ENCODE measurements at places on chromosomes 7 and 10. TPM values are rescaled to one million over a fixed set of nuclear protein-coding genes. Genes with fewer than 3 reads are reported as not detected.

DNA sequence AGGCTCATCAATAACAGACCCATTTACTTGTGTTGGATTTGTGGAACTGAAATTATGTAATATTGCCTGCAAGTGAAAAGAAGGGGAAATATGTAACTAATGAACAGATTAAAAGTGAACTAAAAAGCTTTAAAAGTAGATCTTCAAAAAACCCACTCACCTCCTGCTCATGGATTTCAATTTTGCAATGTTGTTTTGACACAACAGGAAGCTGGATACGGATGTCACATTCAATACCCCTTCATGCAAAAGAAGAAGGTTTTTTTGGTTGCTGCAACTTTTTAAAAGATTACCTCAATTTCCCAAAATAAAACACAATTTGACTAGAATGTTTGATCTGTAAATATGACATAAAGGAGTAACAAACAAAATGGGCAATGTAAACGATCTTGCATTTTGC, 3.3 kb downstream of the MKI67 start:
- no peaks in the 10 kb centered on the region for H3K27me3 ChIP-seq
- no peak for DNase-seq
- no peak overlapping the region for H3K27ac ChIP-seq
- H3K4me3 ChIP-seq, result peak overlapping the region; percentile 93
- peaks cover 47% of the 10 kb centered on the region for H3K4me1 ChIP-seq
- no peaks in the 10 kb centered on the region for H3K36me3 ChIP-seq

Gene HOXA2
- total RNA-seq, result not detected

DNA sequence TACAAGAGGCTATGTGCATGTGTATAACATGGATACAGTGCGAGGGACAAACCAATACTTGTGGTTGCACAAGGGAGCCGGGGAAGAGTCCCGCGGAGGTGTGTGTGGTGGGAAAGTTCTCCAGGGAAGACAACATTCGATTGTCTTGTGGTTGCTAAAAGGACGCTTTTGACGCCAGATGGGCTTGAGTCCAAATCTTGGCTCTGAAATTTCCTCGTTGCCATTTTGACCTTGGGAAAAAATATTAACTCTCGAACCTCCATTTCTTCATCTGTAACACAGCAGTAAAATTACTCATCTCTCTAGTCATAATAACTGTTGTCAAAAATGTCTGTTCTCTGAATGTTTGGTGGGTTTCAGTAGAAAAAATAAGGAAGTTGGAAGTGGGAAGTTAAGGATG, 16.5 kb downstream of the PLXDC2 start:
- no peaks in the 10 kb centered on the region for H3K36me3 ChIP-seq
- no peaks in the 10 kb centered on the region for H3K27me3 ChIP-seq
- H3K4me3 ChIP-seq, result no peak overlapping the region
- H3K4me1 ChIP-seq, result no peaks in the 10 kb centered on the region
- DNase-seq, result no peak

DNA sequence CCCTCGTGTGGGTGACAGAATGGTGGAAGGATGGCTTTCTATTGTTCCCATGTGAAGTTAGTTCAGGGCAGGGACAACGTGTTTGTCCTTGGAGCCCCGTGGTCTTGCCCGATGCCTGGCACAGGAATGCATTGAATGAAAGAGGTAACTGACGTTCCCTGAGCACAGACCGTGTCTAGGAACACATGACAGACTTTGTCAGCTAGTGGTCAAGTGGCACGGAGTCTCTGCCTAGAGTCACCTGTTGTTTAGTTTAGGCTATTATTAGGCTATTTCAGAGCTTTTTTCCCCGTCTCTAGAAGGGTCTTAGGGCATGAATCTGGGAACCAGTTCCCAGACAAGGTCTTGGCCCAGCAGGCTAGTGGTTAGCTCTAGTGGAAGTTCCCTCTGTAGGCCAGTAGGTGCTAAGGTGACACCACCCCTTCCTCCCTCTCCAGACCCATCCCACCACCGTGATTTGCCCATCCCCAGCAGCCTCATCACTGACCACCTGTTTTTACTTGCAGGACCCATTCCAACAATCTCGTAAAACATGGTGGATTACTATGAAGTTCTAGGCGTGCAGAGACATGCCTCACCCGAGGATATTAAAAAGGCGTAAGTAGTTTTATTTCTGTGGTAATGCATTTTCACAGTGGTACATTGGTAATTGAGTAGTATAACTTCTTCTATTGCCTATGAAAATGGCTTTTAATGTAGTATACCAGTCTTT, 21.4 kb downstream of the DNAJB6 start:
- H3K4me1 ChIP-seq, result peaks cover 38% of the 10 kb centered on the region
- peaks cover 57% of the 10 kb centered on the region for H3K36me3 ChIP-seq
- no peak overlapping the region for H3K27ac ChIP-seq
- peak overlapping the region; percentile 42 for H3K4me3 ChIP-seq
- H3K27me3 ChIP-seq, result no peaks in the 10 kb centered on the region

DNA sequence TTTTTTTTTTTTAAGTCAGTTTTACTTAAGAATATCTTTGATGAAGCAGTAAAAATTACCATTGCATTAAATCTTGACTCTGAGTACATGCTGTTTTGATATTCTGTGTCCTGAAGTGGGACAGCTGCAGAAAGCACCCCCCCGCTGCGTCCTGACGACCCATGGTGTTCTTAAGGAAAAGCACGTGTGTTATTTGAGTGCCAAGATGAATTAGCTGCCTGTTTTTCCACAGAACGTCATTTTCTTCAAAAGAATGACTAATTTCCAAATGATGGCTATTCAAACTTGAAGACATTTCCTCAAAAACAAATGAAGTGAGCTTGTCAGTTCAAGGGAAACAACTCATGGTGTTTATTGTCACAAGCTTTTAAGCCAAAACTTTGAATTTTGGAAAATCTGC, 45.9 kb downstream of the CREM start:
- no peak overlapping the region for H3K4me3 ChIP-seq
- H3K27ac ChIP-seq, result no peak overlapping the region
- H3K27me3 ChIP-seq, result no peaks in the 10 kb centered on the region
- H3K4me1 ChIP-seq, result no peaks in the 10 kb centered on the region

- DNase-seq, result no peak
- H3K36me3 ChIP-seq, result peaks cover 1% of the 10 kb centered on the region
- H3K27ac ChIP-seq, result peak overlapping the region; percentile 54
- H3K4me1 ChIP-seq, result peaks cover 36% of the 10 kb centered on the region
These were observed 76.0 kb downstream of the ATXN7L1 start for GRCh38 chr7:105800442-105800841.

DNA sequence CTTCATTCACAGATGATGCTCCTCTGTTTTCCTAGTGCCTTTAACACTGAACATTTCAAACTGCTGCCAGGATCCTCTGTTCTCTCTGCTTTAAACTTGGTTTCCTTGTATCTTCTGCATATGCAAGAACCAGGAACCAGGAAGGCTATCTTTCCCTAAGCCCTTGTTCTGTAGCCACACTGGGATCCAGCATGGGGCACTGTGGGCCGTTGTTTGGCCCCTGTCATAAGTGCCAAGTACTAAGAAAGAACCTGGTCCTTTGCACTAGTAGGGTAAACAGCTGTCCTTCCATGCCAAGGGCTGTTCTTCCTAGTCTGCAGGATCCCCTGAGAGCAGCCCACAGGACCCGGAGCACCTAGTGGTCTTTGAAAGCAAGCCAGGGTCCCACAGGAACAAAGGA, 49.0 kb upstream of the TRIM8 start:
- H3K4me3 ChIP-seq, result no peak overlapping the region
- peaks cover 46% of the 10 kb centered on the region for H3K36me3 ChIP-seq
- H3K27me3 ChIP-seq, result no peaks in the 10 kb centered on the region
- no peak for DNase-seq
- H3K27ac ChIP-seq, result no peak overlapping the region

DNA sequence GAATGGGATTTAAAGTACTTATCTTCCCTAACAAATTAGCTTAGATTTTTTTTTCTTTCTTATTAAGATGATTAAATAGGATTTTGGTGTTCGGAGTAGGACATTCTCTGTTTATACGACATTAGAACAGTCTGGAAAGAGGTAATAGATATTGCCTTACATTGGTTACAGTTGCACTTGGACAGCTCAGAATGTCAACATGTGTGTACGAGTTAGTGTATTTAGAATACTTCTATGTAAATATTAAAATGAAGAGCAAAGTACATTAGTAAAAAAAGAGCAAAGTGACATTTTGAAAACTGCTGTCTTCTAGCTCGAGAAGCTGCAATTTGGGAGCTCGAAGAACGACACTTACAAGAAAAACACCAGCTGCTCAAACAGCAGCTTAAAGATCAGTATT, 51.5 kb downstream of the SLK start:
- H3K4me1 ChIP-seq, result no peaks in the 10 kb centered on the region
- peaks cover 51% of the 10 kb centered on the region for H3K36me3 ChIP-seq
- no peak overlapping the region for H3K4me3 ChIP-seq
- no peak overlapping the region for H3K27ac ChIP-seq
- H3K27me3 ChIP-seq, result no peaks in the 10 kb centered on the region
